Hematopoietic multipotent progenitor cell treated with erythropoietin and hydrocortisone succinate and interleukin-3 and kit ligand, for 17 days (in vitro differentiated cells): ENCODE measurements at places on chromosomes 2 and 18.

DNA sequence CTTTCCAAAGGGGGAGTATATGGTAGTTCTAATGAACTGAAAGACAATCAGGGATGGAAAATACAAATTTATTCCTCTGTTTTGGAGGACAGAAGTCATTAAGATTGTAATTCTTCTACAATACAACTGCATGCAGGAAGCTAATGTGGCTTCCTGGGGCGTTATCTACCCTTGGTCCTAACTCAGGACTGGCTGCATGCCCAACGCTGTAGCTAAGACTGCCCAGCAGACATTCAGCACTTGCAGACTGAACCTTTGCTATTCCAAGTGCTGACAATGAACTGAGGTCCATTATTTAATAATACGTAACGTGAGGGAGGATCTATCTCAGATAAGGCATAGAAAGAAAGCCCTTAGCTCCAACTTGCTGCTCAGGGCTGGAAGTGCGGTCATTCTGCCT is 53.2 kb downstream of the ZAP70 start:
- DNase-seq: no peak

DNA sequence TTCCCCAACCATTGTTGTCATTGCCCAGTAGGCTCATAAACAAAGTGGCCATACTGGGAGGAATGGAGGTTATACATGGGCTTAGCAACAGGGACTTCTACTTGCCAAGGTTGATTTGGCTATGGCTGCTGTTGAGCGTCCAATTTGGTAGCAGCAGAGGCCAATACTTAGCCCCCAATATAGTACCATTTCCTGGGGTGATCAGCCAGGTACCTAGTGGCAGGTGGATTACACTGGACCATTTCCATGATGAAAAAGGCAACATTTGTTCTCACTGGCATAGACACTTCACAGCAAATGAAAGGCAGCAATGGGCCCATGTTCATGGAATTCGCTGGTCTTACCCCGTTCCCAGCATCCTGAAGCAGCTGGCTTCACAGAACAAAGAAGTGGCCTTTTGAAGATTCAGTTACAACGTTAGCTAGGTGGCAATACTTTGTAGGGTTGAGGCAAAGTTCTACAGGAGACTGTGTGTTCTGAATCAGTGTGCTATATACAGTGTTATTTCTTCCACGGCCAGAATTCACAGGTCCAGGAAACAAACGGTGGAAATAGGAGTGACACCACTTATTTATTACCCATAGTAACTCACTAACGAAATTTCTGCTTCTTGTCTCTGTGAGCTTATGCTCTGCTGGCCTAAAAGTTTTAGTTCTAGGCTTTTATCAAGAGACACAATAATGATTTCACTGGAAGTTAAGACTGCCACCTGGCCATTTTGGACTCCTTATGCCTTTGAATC is 37.5 kb downstream of the FBXO11 start:
- no peak for DNase-seq

- no peak for DNase-seq
These were observed 4.3 kb upstream of the SPATS2L start for GRCh38 chr2:200301953-200302858.

DNA sequence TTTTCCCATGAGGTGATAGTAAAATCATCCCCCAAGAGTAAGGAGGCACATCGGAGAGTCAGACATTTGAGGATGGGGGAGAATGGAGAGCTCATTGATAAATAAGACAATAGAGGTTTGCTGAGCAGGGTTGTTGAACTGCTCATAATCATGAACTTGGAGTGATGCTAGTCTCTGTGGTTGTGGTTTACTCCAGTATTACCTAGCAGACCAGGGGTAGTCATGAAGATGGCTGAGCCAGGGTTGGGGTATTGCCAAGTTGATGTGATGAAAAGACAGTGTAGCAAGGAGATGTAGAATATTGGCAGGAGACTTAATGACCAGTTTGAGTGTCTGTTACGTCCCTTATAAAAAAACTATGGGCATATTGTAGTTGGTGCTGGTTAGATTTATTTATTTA is 25.4 kb downstream of the CYBRD1 start:
- no peak for DNase-seq

DNA sequence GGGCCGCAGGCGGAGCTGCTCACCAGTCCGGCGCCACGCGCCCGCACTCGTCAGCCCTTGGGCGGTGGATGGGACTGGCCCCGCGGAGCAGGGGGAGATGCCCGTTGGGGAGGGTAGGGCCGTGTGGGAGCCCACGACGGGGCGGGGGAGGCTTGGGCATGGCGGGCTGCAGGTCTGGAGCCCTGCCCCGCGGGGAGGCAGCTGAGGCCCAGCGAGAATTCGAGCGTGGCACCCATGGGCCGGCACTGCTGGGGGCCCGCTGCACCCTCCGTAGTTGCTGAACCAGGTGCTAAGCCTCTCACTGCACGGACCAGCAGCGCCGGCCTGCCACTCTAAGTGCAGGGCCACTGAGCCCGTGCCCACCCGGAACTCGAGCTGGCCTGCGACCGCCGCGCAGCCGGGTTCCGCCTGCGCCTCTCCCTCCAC is 182.4 kb upstream of the ERBB4 start:
- no peak for DNase-seq

GRCh38 chr2:25273985-25274535 is 67.7 kb downstream of the DNMT3A start:
- no peak for DNase-seq

- no peak for DNase-seq
These were observed 88.0 kb upstream of the RAB27B start for GRCh38 chr18:54740136-54740846.

GRCh38 chr18:9008709-9009635 is 93.5 kb upstream of the NDUFV2 start:
- DNase-seq: peak; percentile 20

- no peak for DNase-seq
These were observed 236.4 kb downstream of the BCL11A start for GRCh38 chr2:60317034-60317386.

- DNase-seq: no peak
These were observed 384.0 kb upstream of the TMEFF2 start for GRCh38 chr2:192578780-192579179.

DNA sequence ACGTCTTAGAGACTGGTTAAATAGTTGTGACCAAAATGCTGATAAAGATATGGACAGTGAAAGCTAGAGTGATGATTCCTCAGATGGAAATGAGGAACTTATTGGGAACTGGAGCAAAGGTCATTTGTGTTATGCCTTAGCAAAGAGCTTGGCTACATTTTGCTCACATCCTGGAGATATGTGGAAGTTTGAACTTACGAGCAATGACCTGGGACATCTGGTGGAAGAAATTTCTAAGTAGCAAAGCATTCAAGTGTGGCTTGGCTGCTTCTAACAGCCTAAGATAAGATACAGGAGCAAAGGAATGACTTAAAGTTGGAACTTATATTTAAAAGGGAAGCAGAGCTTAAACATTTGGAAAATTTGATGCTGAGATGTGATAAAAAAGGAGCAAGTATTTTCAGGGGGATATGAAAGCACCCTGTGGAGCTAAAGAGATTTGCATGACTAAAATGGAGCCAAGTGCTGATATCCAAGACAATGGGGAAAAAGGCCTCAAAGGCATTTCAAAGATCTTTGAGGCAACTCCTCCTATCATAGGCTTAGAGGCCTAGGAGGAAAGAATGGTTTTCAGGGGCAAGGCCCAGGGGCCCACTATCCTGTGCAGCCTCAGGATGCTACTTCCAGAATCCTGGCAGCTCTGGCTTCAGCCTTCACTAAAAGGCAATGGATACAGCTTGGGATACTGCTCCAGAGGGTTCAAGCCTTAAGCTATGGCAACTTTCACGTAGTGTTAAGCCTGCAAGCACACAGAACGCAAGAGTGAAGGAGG is 124.1 kb upstream of the KLHL14 start:
- DNase-seq: no peak

DNA sequence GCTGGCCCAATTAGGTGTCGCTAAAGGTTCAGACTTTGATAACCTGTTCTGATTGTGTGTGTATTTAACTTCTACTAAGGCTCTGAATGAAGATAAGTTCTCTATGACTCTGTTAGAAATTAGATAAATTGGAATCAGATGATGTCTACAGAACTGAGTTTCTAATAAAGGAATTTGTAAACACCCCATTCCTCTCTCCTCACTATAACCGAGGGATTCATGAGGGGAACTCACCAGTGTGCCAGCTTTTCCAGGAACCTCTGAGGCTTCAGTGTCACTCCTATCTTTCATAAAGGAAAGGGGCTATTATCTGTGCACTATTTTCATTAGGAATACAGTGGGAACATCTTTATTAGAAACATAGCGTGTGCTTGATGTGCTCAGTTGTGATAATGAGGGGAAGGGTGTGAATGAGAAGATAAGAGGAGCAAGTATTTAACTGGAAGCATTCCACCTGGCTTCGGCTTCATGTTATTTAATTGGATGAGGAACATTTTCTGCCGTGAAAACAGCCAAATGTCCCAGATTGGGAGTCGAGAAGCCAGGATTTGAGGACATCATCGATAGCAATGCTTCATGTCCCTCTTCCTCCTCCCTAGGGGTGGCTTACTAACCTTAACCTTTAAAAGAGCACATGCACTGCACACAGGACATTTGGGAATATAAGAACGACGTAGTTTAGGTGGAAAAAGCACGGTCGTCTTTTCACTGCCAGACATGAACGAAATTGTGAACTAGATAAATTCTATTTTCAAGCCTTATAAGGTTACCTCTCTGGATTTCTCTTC is 84.8 kb upstream of the TCF4 start:
- DNase-seq: no peak

DNA sequence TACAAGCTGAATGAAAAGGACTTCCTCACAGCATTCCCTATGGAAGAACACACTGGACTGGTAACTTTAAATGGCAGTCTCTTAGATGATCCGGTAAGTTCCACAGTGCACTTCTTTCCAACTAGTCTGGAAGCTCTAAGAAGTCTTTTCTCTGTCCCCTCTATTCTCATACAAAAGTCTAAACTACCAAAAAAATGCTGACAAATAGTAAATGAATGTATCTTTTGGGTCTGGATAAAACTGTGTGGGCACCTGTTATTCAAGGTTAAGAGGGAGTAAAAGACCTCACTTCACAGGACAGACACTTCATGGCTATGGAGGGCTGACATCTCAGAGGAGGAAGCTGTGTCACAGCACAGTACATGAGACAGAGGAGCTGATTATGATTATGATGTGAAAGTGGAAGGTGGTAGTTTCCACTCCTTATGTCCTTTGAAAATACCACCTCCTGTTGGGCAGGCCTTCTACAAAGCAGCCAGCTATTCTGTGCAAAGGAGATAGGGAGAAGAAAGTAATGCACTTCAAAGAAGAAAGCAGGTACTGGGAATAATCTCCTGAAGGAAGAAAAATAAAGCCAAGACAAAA is 23.9 kb downstream of the CCDC93 start:
- no peak for DNase-seq

GRCh38 chr2:95345081-95345562 is 48.0 kb downstream of the KCNIP3 start:
- no peak for DNase-seq

- no peak for DNase-seq
These were observed 141.9 kb downstream of the LYPD6B start for GRCh38 chr2:149180226-149180875.

DNA sequence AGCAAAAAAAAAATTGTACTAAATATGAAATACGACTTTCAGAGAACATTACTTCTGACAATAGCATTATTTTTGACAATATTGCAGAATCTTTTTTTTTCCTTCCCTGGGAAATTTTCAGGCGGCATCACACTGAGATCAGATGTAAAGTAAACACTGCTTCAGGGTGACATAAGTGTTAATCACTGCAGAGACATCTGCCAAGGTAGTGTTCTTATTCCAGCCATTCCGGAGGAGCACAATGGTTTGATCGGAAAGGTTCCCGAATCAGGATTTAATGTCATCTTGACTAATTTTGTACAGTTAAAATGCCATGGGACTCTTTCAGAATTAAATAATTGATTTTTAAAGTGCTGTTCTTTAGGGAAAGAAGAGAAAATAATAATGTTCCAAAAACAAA is 56.7 kb upstream of the ZNF236 start:
- DNase-seq: no peak

- no peak for DNase-seq
These were observed 138.5 kb upstream of the SLC35G4 start for GRCh38 chr18:11470941-11471340.

DNA sequence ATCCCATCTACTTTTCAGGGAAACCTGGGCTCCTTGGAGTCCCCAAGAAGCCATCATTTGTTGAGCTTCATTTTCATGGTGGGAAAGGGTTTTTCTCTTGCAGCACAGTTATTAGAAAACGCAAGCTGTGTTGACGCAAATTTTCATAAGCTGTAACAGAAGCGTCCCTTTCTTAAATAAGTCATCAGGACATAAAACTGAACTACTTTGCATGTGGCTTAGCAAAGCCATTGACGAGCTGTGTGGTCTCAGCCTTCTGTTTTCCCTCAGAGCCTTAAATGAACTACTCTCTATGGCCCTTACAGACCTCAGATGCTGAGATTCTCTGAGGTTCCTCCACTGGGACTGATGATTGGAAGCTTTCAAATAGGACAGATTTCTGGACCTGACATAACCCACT is 85.1 kb downstream of the ARL4C start:
- DNase-seq: no peak

DNA sequence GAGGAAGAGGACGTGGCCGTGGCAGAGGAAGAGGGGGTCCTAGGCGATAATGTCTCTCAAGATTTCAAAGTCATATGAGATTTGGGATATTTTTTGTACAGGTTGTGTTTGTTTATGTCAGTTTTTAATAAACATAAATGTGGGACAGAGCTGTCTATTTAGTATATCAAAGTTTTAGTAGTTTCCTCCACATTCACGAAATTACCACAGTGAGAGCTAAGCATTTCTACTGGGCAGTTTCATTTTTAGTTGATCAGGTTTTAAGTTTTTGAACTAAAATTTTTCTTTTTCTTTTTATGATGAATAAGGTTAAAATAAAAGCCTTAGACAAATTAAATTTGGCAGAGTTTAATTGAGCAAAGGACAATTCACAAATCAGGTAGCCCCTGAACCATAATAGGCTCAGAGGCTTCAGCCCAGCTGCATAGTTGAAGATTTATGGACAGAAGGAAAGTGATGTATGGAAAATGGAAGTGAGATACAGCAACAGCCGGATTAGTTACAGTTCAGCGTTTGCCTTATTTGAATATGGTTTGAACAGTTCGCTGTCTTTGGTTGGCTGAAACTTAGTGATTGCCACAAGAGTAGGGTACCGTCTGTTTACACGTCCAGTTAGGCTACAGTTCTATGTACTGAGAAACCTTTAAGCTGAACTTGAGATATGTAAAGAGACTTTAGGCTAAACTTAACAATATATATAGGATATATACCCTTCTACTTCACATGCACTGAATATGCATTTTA is 17.1 kb downstream of the SNRPD1 start:
- no peak for DNase-seq

- no peak for DNase-seq
These were observed 60.2 kb downstream of the RMDN2 start for GRCh38 chr2:37985333-37985732.

GRCh38 chr18:21747764-21748693 is 7.4 kb downstream of the MIB1 start:
- DNase-seq: no peak

- no peak for DNase-seq
These were observed 36.2 kb downstream of the CCBE1 start for GRCh38 chr18:59660786-59661743.

GRCh38 chr18:51135795-51136194 is 61.7 kb downstream of the MEX3C start:
- DNase-seq: no peak
